ENCODE measurements at places on chromosomes 3 and 15.

GRCh38 chr3:42780892-42781700 lies 8.0 kb upstream of the CCDC13 start:
- DNase-seq = peak; percentile 75

DNA sequence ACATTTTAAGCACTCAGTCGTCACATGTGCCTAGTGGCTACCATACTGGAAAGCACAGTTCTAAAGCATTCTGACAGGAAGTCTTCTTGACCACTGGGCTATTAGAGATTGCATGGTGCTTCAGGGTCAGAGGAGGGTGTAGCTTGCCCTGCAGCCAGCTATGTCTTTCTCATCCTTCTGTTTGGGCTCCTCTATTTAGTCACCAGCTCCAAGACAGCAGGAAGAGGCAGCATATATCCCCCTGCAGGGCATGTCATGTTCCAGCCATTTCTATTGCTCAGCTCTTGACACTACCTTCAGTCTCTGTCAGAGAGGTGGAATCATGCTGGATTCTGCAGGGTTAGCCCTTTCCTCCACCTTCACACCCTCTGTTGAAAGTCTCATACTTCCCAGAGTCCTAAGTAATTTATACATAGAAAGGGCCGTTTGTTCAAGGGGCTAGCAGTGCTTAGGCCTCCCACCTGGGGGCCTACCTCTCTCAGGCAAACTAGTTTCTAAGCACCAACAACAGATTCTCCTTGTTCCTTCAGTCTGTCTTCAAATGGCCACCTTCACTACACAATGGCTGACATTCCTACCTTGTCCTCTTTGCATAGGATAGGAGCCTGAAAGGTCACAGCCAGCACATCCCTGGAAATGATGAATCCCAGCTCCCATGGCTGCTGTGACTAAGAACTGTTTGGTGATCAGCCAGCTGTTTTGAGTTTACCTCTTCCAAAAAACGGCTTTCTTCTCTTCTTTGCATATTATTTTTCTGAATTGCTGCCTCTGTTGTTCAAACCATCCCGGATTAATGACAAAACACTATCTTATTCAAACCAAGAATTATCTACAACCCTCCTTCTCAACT lies 115.7 kb upstream of the BFSP2 start:
- no peak for DNase-seq

GRCh38 chr15:33007303-33007855 lies 187.1 kb downstream of the FMN1 start:
- DNase-seq = no peak

DNA sequence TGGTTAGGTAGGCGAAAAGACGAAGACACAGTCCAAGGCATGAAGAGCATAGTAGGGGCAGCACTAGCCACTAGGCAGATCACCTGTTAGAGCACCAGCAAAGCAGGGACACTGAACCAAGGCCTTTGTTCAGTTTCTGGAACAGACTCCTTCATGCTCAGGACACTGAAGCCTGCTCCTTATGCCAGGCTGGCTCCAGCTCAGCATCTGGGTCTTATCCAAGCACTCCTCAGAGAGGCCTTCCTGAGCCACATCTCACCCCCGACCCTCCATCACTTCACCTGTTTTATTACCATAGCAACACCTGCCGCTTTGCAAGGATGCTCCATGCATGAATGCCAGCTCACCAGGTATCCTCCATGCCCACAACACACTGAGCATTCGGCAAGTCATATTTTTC lies 206.3 kb upstream of the CHRNA7 start:
- DNase-seq = no peak

- DNase-seq = no peak
These were observed 312.2 kb upstream of the ZNF717 start for GRCh38 chr3:76097589-76097969.

GRCh38 chr15:32029862-32030781 lies at the start of gene CHRNA7:
CHRNA7 (plus strand) TSS chr15:32030515; CDS start chr15:32030595, 80 bp downstream.
- no peak for DNase-seq

- DNase-seq = no peak
These were observed 41.0 kb upstream of the TMEM158 start for GRCh38 chr3:45267097-45267496.

DNA sequence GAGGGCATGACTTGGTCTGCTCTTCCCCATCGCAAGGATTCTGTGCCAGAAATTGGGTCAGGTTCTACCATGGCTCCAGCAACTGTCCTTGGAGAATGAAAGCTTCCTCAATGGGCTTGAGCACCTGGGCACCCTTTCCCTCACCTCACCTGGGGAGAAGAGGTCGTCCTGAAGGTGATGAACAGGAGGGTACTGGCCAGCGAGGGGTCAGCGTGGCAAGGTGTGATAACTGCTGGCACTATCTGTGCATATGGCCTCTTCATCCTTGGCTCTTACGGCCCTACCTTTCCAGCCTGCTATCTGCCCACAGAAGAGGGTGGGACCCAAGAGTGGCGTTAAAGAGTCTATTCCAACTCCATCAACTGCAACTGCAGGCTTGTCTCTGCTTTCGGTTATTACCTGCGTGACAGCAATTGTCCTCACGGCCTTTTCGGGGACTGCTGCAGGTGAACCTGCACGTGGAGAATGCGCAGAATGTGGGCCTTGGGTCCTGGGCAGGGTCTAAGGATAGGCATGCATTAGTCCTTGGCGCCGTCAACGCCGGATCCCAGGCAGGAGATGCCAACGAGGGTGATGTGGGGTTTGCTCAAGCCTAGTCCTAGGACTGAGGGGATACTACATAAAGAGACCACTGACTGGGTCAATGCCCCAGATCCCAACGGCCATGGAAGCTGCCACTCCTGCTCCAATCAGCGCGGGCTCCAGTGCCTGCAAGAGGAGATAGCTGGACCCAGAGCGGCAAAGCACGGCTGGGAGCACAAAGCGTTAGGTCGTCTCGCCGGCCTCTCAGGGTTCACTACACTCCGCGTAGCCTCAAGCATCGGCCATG lies 625 bp upstream of the RBM15B start:
- DNase-seq = no peak

- no peak for DNase-seq
These were observed 5.5 kb downstream of the MEF2A start for GRCh38 chr15:99571299-99571698.

DNA sequence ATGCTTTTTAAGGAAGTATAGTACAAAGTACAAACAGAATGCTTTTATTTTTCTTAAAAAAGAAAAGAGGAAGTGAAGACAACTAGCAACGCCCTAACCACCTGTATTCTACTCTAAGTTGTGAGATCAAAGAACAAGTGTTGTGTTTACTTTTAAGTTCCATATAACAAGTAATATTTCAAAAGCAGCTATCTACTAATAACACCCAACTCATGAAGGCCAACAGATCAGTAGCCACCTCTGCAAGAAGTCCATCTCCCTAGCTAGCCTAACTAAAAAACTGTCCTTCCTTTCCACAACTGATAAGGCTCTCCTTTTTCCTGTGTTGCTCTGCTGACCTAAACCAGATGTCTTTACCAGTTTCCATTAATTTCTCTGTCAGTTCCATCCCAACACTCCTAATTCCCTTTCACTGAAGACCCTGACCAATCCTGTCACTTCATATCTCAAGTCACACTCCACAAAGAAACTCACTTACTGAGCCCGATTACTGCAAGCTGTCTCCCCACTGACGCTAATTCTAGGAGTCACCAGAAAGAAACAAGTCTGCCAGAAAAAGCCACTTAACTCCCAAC lies 26.9 kb downstream of the PHC3 start:
- DNase-seq = peak; percentile 11

DNA sequence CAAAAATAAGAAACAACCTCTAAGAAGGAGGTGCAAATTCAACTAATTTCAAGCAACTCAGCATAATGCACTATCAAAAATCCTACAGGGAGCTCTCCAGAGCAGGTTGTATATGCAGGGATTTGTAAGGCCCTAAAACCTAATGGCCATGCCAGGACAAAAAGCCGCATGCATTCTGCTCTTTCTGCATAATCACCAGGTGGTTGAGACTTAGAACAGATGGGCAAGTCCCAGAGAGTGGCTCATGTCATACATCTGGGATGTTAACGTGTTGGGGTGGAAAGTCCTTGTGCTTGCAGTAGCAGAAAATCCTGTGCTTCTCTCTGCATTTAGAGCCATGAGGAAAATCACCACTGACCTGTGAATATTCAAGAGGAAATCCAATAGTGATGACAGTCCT lies 1002.9 kb downstream of the AGBL1 start:
- DNase-seq = no peak

DNA sequence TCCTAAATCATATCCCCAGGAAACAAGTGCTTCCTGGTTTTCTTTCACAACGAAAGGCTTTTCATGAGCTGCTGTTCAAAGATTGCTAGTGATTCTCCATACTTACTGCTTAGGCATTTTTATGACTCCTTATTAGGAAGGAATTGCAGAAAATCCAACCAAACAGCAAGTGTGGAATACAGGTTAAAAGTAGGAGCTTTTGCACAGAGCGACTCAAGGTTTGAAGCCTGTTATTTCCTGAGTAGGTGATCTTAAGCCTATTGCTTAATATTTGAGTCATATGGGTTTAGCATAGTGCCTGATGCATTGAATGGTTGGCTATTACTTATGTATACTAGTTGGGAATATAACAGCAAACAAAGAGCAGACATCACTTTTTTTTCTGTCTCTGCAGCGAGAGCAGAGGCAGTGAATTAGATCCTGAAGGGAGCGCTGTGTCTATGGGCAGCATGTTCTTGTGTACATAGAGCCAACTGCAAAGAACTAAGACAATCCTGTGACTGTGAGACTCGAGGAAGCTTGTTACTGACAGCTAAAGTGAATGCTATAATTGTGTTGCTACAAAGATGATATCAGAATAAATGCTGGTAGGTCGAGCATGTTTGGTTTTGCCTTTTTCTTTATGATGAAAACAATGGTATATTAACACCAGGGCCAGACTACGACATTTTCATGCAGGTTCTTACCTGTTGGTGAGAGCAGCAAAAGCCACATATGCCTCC lies 6.3 kb downstream of the TM4SF1 start:
- no peak for DNase-seq

DNA sequence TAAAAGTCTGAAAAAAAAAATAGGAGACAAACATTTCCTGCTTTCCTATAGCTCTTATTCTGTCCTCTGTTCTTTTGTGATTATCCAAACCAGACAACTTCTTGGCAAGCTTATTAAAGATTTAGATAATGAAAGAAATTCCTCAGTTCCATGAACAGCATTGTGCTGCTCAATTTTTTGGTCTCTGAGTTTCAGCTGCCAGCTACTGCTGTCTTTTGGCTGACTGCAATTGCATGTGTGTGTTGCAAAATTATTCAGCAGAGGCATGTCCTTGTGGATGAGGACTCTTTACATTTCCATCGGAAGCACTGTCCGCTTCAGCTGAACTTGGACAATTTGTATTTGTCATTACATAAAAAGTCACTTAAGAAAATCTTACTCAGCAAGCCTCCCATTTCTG lies 397.3 kb upstream of the RASGRP1 start:
- DNase-seq = no peak

- no peak for DNase-seq
These were observed 30.4 kb upstream of the KLF13 start for GRCh38 chr15:31296219-31296645.

GRCh38 chr15:66505430-66505811 lies 295 bp downstream of the ZWILCH start:
- DNase-seq = no peak

DNA sequence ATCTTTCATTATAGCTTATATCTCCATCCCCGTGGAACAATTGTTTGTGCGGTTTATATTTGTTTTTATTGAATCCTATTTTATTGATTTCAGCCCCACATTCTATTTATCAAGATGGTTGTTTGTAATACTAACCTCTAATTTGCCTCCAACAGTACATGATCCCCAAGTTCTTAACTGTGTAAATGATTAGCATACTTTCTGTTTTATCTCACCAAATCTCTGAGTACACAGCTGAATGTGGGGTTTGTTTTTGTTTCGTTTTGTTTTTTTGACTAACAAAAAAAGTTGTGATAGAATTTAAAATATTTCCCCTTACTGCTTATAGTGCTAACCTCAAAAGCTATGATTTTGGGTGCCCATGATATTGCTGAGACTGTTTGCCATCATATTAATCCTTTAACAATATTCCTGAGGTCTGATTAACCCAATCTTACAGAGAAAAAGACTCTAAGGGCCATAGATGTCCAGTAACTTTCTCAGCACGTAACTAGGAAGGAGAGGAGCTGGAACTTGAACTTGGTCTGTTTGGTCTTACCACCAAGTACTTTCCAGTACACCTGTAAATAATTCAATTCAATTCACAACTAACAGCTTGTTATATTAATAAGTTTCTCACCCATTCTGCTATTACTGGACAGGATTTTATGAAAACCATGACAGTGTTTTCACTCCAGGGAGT lies 789.8 kb downstream of the TUSC7 start:
- DNase-seq = no peak

GRCh38 chr3:194395212-194395611 lies 3.9 kb downstream of the GP5 start:
- DNase-seq = no peak

GRCh38 chr3:81763001-81763400 lies 1.6 kb upstream of the GBE1 start:
- DNase-seq = no peak

DNA sequence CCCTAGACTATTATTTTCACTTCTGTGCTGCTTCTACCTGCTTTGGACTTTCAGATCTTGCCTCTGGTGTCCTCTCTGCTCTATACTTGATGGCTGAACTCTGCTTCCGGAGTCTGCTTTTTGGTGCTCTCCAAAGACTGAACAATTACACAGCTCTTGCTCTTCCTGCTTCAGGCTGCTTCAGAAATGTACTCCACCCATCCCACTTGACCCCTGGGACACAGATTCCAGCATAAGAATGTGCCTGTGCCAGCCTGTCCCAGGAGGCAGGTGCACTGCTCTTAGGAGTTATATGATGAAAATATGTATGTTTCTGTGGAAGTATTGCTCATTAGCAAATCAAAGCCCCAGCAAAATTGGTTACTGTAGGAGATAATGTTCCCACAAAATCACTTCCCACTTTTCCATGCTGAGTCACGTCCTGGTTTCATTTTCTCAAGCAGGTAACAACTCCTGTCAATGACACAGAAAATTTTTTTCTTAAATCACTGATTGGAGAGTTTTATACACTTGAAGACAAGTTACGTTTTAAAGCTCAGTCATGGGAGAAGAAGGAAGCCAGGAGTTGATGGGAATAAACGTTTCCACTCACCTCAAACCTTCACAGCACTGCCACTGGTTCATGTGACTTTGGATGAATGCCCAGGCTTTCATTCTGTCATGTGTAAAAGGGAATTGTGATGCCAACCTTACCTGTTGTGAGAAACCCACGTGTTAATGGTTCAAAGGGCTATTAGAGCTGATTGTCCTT lies 239.4 kb upstream of the ZPLD1 start:
- no peak for DNase-seq

DNA sequence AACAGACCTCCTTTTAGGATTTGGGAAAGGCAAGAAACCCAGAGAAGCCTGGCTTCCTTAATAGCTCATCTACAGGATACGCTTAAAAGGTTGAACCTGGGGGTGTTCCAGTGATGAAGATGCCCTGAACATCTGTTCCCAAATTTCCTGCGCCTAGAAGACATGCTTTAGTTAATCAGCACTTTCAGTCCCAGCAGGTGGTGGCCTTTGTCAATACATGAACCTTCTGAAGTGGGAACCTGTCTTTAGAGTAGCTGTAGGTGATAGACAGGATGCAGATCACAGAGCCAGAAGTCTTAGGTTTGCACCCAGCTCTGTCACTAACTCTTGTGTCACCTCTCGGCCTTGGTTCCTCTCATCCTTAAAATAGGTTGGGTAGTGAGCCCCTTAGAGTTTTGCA lies 149.7 kb upstream of the SYNPR start:
- no peak for DNase-seq

Measured in CD4-positive, alpha-beta T cell treated with Interleukin-15 for 4 hours (primary cell).